Aorta (tissue), 5 donors: ENCODE measurements at places on chromosomes 3 and 15.

DNA sequence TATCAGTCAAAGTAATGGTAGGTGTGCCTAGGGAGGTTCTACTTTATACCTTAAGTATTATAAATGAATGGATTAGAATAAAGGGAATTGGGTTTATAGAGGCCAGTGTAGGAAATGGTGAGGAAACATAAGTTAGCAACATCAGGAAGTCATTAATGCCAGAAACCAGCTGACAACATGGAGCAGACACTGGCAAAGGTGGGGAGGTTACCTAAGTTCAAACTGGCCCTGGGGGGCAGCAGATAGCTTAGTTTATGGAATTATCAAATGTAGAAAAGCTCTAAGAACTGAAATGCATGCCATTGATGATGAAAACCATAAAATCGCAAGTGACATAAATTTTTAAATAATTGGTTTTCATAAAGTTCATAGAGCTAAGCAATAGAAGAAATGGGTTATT, 498.6 kb downstream of the NAALADL2 start:
- DNase-seq, result no peak

- no peak for DNase-seq
Measured at GRCh38 chr3:48501196-48501595, 2.8 kb downstream of the SHISA5 start.

DNA sequence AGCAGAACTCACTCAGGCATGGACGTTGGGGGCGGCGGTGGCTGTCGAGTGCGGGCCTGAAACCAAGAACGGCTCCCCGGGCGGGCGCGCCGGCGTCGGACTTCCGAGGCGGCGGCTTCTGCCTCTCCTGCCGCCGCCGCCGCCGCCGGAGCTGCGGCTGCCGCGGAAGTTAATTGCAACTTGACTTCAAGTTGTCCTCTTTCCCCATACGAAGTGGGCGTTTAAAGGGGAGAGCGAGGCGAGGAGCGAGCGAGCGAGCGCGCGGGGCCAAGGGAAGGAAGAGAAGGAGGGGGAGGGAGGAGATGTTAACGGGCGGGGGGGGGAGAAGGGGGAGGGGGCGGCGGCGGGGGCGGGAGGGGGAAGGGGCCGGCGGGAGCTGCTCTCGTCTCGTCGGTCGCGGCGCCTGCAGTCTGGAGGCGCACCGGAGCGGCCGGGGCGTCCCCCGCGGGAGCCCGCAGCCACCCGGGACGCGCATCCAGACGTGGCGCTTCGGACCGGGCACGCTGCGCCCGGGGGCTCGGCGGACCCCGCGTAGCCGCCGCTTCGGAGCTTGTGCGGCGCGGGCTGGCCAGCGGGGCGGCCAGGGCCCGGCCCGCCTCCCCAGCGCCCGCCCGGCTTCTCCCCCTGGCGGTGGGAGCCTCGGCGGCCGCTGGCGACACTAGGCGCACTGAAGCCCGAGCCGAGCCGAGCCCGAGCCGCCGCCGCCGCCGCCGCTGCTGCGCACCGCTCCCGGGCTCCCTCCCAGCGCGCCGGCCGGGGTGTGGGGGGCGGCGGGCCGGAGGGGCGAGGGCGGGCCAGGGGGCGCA, 19.7 kb upstream of the SATB1 start:
- DNase-seq, result peak; percentile 91

DNA sequence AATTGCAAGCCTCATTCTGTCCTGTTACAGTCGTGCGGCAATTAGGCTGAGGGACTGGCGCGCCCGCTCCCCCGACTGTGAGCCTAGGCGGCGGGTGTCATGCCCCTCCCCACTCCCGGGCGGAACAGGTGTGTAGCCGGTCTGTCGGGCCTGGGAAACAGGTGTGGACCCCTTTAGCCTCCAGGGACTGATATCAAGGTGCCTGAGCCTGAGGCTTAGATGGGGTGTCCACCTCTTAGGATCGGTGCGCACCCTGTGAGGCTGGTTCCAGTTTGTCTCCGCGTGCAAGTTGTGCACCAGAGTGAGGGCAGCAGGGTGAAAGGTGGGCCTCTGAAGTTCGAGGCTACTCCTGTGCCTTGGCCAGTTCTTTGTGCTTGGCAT, 686 bp downstream of the VPS8 start:
- DNase-seq, result peak; percentile 53

- DNase-seq, result no peak
Measured at GRCh38 chr3:56005196-56005805, 463.0 kb downstream of the ERC2 start.

GRCh38 chr15:36495456-36495991, 83.9 kb upstream of the CDIN1 start:
- no peak for DNase-seq

- no peak for DNase-seq
Measured at GRCh38 chr3:100261485-100261903, 702 bp downstream of the TBC1D23 start.

GRCh38 chr3:149828390-149828789, 15.4 kb downstream of the RNF13 start:
- DNase-seq, result no peak

- no peak for DNase-seq
Measured at GRCh38 chr3:113277414-113277813, 66.1 kb downstream of the BOC start.

DNA sequence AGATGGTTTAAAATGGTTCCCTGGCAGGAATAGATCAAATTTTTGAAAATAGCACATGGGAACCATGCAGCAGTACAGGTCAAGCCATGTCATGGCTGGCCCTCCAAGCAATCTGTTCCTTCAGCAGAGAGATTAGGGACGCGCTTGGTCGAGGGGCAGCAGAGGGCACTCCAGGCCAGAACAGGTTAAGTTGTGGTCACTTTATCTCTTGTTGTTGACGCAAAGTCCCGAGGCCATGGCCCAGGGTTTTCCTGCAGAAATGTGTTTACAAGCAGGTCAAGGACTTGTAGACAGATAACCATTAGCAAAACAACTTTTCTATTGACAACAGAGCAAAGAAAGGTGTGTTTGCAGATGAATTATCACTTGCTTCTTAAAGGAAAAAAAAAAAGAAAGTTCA, 570.0 kb upstream of the NR2F2 start:
- no peak for DNase-seq

- no peak for DNase-seq
Measured at GRCh38 chr3:16090024-16090423, 84.5 kb upstream of the GALNT15 start.

DNA sequence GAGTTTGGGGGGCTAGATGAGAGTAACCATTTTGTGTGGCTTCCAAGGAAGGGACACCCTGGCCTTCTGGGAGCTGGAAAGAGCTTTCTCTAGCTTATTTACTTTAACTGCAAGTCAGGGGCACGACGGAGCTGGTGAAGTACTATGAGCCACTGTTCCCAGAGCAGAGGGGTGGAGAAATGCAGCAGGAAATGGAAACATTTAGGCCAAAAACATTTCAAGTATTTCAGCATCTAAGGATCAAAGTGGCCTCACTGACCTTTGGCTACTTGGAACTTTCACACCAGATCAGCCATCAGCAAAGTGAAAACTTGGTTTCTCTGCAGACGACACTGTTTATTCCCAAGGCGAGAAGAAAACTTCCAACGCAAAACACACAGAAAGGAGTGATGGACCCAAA, 7.9 kb downstream of the DGKG start:
- no peak for DNase-seq

- no peak for DNase-seq
Measured at GRCh38 chr15:78060232-78060631, 17.3 kb downstream of the TBC1D2B start.

DNA sequence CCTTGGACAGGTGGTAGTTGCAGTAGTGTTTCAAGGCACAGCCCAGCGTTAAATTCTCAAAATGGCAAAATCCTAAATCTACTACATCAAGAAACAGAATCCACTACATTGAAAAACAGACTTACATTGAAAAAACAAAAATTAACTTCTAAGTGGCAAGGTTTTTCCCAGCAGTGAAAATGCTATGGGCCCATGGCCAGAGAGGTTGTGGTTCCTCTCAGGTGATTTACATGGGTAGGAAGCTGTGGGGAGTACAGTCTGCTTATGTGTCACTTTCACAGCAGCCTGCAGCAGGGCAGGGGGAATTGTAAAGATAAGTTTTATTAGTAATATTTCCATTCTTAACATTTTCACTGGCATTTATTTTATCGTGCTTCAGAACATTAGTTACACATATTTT, 24.9 kb downstream of the TTC14 start:
- DNase-seq, result no peak

- DNase-seq, result no peak
Measured at GRCh38 chr3:56839784-56840715, 38.3 kb upstream of the ARHGEF3 start.

DNA sequence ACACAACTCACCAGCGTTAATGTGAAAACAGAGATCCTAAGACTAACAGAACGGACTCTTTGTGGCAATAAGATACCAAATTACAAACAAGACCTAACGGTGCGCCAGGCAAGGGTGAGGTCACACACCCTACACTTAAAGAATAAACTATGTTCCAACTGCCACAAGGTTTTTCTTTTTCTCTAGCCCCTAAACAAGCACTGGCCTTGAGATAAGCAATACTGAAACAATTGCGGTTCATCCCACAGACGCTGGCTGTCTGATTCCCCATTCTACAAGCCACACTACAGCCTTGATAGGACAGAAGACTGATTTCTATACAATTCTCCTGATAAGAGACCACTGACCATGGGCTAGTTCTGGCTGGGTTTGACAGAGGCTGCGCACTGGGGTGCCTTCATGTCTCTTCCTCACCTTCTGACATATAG, 20.5 kb upstream of the LIMD1 start:
- DNase-seq, result no peak

GRCh38 chr3:16320711-16321110, 55.7 kb downstream of the OXNAD1 start:
- DNase-seq, result no peak

DNA sequence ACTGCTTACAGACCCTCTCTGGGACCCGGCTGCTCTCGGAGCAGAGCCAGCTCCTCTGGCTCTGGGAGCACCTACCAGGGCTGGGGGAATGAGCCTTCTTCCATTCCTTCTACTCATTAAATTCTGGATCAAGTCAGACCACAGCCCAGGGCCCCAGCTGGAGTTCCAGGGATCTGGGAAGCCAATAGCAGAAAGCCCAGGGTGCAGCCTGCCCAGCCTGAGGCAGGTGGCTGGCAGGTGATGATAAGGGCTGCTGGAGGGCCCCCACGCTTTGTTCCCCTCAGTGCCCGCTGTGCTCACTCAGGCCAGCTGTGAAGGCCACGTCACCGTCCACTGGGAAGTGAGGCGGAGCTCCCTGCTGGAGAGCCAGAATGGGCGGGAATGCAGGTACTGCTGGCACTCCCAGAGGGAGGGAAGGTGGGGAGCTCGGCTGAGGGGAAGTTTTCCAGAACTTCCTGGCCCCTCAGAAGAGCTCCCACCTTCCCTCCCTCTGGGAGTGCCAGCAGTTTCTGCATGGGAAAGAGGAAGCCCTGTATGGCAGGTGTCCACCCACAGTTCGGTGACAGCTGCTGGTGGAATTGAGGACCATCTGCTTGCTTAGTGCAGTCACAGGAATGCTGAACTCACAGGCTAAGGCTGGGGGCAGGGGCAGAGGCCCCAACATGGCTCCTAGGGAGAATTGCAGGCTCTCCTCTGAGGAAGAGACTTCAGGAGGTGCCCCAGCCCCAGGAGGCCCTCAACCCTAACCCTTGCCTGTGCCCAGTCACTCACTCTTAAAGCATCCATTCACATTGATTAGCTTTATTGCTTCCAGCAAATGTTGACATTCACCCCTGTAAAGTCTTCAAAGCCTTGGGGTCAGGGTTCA, 12.6 kb upstream of the RTP3 start:
- no peak for DNase-seq

- DNase-seq, result no peak
Measured at GRCh38 chr15:53829471-53829870, 70.0 kb upstream of the WDR72 start.

DNA sequence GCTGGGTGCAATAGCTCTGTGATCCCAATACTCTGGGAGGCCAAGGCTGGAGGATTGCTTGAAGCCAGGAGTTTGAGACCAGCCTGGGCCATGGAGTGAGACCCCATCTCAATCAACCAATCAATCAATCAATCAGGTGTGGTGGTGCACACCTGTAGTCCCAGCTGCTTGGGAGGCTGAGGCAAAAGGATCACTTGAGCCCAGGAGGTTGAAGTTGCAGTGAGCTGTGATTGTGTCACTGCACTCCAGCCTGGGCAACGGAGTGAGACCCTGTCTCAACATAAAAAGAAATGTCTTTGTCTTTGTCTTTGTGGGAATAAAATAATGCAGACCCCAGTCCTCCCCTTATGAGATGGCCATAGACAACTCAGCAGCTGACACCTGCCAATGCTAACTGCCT, 34.9 kb upstream of the TLE3 start:
- no peak for DNase-seq

GRCh38 chr15:71422530-71423259, 307.4 kb downstream of the THSD4 start:
- DNase-seq, result no peak

DNA sequence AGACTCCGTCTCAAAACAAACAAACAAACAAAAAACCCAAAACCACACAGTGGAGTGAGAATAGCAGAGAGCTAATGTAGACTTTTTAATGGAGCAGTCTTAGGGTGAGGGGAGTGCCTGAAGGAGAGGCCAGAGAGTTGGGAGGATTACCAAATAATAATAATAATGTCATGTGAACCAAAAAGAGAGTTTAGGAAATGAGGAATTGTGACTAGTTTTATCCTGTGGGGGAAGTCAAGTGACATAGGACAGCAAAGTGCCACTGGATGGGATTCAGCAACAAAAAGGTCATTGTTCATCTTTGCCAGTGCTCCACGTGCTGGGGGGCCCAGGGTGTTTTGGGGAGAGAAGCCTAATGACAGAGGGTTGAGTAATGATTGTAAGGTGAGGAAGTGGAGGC, 12.9 kb downstream of the GPR87 start:
- no peak for DNase-seq
